ENCODE measurements at places on chromosomes 1 and 21.

GRCh38 chr1:48560577-48560976, 88.6 kb upstream of the SPATA6 start:
- no peak for DNase-seq

DNA sequence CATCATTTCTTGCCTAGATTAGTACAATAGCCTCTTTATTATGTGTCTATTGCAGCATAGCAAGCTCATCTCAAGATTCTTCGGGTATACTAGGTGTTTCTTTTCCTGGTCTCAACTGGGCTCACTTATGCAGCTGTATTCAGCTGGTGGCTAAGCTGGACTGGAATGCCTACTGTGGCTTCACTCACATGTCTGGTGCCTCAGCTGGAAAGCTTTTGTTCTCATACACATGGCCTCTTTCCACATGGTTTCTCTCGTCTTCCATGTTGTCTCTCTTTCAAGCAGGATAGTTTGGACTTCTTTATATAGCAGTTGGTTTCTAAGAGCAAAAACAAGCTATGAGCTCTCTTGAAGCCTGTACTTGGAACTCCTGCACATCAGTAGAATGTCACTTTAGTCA, 45.2 kb downstream of the PKN2 start:
- DNase-seq: no peak

DNA sequence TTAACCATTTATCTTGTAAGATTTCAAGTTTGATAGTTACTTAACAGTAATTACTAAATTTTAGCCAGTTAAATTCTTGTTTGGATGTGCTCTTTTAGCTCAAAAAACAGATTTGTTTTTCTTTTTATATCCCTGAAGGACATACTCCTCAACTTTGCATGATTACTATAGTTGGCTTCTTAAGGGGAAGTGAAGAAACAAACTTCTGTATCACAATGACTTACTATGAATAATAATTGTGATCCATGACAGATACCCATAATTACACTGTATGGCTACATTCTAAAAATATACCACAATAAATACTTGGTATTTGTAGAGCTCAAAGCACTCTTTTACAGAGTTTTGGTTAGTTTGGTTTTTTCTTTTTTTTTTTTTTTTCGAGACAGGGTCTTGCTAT, 55.8 kb downstream of the IARS2 start:
- no peak for DNase-seq

GRCh38 chr1:154324241-154324640, 1.1 kb upstream of the ATP8B2 start:
- DNase-seq: no peak
